NCI-H69 (cell line): ENCODE measurements at places on chromosomes 4 and X.

- no peak for DNase-seq
These were observed 22.5 kb downstream of the HNRNPH2 start for GRCh38 chrX:101430457-101431078.

GRCh38 chr4:137587796-137588195 is 55.5 kb upstream of the PCDH18 start:
- no peak for DNase-seq

GRCh38 chr4:74546057-74546456 is 101.1 kb downstream of the AREG start:
- no peak for DNase-seq

- DNase-seq: no peak
These were observed 15.6 kb downstream of the DCK start for GRCh38 chr4:71009086-71009485.

DNA sequence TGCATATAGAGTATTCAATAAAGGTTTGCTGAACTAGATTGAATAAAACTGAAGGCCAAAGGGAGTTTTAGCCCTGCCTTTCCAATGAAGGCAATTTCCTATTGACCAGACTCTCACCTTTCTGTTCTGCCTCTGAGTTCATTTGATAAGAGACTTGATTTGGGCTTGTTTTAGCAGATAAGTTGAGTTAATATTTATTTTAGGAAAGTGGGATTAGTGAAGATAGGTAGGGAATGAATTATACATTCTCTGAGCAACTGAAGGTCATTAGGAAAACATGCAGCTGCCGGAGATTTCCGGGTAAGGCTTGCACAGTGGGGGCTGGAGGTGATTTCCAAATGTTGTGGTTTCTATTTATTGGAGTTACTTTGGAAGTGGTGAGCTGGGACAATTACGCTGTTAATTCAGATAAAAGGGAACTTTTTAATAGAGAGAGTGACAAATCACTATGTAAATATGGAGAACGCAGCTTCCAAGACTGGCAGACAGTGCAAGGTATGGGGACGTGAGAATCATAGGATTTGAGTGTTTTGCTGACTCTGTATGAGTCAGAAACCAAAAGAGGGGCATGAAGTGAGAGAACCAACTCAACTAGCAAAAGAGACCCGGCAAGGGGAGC is 553.6 kb upstream of the BOD1L1 start:
- DNase-seq: no peak

- DNase-seq: peak; percentile 70
These were observed 95.5 kb upstream of the MSX1 start for GRCh38 chr4:4763822-4764557.

- no peak for DNase-seq
These were observed 156.1 kb downstream of the LARP7 start for GRCh38 chr4:112793033-112793432.

DNA sequence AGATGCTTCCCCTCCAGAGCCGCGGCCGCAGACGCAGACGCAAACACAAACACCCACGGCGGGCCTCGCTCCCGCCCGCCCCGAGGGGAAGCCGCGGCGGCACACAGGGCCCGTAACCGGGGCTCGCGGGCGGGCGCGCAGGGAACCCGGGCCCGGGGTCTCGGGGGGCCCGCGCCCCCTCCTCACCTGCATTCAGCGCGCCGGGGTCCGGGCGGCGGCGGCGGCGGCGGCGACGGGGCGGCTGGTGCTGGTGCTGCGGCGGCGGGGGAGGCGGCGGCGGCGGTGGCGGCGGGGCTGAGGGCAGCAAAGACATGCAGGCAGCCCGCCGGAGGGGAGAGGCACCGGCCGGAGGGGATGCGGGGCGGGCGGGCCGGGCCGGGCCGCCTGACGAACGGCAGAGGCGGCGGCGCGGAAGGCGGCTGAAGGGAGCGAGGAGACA is 255 bp upstream of the CNOT6L start:
- no peak for DNase-seq

DNA sequence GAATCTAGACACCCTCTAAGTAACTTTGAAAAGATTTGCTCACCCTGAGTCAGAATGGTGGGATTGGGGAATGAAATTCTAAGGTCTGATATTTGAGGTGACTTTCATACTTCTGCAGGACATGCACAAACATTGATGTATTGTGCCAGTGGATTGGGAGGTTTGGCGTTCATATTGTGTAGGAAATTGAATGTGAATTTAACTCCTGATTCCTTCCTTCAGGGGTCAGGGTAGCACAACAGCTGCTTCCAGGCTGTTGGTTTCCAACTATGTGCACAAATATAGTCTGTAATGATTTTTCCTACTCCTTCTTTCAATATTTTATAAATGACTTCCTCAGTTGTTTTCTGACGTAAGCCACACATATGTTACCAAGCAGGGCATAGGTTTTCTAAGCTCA is 3.1 kb downstream of the IL1RAPL1 start:
- DNase-seq: peak; percentile 34

DNA sequence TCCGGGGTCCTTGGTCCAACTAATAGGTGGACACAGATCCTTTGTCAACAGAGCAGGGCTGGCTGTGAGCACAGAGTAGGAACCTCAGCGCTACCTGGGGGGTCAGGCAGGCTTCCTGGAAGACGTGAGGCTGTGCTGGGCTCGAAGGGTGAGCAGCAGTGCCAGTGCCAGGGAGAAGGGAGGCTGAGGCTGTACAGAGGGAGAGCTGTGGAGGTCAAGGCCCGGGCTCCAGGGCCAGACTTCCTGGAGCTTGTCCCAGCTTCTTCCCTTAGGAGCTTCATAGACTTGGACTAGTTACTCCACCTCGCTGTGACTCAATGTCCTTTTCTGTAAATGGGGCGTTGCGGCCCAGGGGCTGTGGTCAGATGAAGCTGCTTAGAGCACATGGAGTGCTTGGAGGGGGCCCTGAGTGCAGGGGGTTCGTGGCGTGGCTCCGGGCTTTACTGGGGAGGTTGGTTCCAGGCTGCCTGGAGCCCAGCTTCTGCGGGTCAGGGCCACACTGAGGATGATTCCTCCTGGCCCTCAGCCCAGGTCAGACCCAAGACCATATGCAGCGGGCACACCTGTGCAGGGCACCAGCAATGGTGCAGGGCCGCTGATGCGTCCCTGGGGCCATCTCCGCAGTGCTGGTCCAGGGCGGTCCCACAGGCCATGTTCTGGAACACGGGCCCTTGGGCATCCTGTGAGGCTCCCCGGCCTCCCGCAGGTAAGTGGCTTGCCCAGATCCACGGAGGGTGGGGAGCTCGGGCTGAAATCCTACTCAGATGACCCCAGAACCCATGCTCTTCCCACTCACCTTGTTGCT is 98.1 kb downstream of the DCTD start:
- DNase-seq: no peak

DNA sequence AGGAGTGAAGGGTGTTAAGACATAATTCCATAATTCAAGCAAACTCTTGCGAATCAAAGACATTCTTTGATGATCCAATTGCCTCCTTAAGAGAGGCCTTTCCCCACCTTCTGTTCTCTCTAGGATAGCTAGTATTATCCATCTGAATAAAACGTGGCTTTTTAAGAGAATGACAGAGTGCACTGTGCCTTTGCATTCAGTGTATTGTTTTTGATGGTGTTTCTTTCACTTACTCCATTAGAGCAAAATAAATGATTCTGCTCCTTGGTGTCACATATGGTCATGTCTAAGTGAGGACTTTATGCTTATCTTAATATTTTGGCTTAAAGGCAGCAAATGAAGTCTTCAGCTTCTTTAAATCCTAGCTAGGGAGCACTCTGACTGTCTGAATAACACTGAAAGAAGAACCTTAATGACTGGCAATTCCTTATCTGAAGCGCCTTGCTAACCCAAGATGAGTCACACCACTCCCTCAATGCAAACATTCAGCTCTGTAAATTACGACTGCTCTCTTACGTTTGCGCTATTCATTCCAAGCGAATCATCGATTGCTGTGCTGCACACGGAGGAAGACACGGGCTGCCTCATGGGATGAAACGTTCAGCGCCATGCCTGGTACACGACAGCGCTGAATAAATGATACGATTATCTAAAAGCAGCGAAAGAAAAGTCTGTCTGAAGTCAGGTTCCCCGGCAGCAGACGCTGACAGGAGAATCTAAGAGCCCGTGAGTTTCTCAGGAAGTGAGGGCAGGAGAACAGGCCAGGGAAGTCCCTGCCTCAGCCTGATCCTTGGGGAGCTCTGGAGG is 35.1 kb upstream of the GEMIN8 start:
- DNase-seq: no peak

DNA sequence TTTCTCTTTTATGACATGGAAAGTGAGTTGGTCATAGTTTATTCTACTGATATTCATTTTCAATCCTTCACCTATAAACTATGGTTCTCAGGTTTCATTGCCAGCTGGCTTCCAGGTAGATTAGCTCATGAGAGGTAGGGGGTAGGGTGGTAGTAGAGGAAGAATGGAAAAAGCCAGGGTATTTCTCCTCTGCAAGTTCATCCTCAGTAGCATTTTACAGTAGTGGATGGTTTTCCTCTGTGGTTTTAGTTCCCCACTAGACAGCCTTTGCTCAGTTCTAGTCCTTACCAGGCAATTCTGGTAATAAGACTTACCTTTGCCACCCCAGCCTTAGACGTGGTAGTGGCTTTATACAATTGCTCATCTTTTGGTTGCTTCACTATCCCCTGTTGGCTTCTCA is 8.9 kb upstream of the NAA11 start:
- peak; percentile 85 for DNase-seq

DNA sequence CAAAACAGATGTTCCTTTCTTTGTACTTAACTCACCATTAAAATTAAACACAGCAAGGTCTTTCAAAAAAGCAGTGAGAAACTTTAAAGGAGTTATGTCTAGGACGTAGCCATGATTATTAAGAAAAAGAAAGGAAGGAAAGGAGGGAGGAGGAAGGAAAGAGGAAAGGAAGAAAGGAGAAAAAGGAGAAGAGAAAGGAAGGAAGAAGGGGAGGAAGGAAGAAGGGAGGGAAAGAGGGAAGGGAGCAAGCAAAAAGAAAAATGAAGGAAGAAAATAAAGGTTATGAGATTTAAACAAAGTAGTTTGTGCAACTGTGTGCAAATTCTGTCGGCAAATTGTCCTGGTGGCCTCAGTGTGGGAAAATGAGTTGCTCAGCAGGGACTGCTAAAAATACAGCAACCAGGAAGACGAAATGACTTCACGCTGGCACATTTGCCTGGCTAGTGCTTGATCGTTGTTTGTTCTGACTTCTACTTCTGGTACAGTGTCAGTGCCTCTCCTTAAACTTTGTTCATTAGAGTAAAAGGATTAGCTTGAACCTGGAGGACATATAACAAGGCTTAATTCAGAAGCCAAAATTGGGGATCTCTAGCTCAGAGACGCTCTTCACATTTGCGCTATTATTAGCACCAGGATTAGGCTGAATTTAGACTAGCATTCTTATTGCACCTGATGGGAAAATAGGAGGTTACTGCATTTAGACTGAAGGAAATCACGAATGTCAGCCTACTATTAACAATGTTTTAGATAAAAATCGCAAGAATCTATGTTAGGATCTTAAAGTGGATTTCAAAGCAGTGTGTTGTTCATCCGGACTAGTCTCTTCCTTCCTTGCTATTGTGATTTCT is 81.2 kb downstream of the DCK start:
- peak; percentile 2 for DNase-seq

- peak; percentile 34 for DNase-seq
These were observed 38.8 kb upstream of the BEX4 start for GRCh38 chrX:103175944-103176753.

GRCh38 chrX:63961964-63962363 is 176.9 kb upstream of the ARHGEF9 start:
- no peak for DNase-seq

- DNase-seq: no peak
These were observed 36.3 kb upstream of the IGFBP7 start for GRCh38 chr4:57146444-57146843.

- DNase-seq: no peak
These were observed 165.6 kb downstream of the SH3KBP1 start for GRCh38 chrX:19721726-19722370.

GRCh38 chrX:40971736-40972135 is 113.5 kb upstream of the USP9X start:
- peak; percentile 88 for DNase-seq

DNA sequence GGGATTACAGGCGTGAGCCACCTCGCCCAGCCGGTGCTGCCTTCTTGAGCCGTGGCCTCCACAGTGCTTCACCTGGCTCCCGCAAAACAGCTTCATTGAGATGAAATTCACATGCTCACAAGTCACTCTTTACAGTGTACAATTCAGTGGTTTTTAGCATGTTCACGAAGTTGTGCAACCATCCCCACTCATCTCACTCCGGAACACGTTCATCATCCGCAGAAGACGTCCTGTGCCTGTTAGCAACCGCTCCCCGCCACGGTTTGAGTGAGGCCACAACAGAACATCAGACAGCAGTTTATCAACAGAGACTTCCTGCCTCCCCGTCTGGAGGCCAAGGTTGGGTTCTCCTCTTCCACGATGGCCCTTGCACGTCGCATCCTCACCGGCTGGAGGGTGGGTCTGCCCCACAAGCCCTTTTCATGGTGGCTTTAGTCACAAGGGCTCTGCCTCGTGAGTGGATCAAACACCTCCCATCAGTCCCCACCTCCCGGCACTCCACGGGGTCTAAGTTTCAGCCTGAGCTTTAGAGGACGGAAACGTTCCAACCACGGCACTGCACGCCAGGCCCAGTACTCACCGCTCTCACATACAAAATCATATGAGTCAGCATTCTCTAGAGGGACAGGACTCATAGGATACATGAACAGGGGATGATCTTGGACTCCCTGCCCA is 29.6 kb upstream of the SPON2 start:
- no peak for DNase-seq

DNA sequence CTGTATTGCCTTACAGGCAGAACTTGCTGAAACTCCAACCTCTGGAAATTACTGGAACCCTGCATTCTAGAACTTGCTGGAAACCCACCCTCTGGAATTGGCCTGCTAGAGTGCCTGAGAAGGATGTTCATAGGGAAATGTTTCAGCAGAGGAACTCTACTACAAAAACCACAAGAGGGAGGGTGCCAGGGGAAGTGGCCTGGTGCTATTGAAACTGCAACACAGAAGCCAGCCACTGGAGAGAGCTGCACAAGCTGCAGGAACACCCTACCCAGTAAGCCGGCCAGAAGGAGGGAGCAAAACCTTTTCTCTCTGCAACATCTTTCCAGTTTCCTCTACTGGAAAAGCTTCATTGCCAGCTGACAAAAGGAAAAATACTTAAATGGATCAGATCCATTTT is 2.5 kb upstream of the BRWD3 start:
- no peak for DNase-seq

DNA sequence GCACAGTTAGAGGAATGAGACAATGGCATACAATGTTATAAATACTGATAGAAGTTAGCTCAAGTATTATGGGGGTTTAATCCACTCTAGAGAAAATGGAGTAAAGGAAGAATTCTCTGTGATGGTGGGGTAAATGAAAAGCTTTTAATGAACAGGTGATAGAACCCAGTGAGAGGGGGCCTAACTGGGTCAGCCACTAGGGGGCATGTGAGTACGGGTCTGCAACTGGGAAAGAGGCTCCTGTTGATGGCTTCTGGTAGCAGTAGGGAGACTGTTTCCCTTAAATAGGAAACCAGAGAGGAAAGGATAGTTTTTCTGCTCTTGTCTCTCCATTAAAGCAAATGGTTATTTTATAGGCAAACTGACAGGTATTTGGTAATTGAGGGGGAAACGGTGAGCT is 132.8 kb upstream of the GPR101 start:
- peak; percentile 7 for DNase-seq

DNA sequence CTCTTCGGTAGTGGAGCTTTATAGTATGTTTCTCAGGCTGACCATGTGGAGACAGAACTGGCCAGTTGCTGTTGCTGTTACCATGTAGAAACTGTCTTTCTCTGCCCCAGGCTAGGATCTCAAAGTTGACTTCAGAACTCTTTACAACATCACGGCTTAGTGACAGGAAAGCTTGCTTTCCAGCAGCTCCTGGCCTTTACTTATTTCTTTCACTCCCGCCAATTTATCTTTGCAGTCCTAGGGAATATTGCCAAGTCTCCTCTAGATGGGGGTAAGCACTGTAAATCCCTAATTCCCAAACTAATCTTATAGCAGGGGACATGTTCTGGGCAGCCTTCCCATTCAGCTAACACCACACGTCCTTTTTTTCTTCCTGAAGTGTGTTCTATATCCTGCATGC is 631.6 kb downstream of the SPRY1 start:
- no peak for DNase-seq
